ENCODE measurements at places on chromosomes 6 and 20.

- DNase-seq: no peak
Observed at GRCh38 chr6:3013486-3013885, 13.8 kb downstream of the NQO2 start.

- DNase-seq: no peak
Observed at GRCh38 chr6:132750455-132751248, 7.1 kb downstream of the VNN2 start.

- DNase-seq: peak; percentile 46
Observed at GRCh38 chr20:11216451-11217314, 542.9 kb upstream of the JAG1 start.

- DNase-seq: no peak
Observed at GRCh38 chr6:110876806-110877564, 2.4 kb downstream of the AMD1 start.

GRCh38 chr6:87789198-87789899 is 87.3 kb upstream of the AKIRIN2 start:
- peak; percentile 30 for DNase-seq

- no peak for DNase-seq
Observed at GRCh38 chr20:16689906-16690305, 39.9 kb upstream of the SNRPB2 start.

DNA sequence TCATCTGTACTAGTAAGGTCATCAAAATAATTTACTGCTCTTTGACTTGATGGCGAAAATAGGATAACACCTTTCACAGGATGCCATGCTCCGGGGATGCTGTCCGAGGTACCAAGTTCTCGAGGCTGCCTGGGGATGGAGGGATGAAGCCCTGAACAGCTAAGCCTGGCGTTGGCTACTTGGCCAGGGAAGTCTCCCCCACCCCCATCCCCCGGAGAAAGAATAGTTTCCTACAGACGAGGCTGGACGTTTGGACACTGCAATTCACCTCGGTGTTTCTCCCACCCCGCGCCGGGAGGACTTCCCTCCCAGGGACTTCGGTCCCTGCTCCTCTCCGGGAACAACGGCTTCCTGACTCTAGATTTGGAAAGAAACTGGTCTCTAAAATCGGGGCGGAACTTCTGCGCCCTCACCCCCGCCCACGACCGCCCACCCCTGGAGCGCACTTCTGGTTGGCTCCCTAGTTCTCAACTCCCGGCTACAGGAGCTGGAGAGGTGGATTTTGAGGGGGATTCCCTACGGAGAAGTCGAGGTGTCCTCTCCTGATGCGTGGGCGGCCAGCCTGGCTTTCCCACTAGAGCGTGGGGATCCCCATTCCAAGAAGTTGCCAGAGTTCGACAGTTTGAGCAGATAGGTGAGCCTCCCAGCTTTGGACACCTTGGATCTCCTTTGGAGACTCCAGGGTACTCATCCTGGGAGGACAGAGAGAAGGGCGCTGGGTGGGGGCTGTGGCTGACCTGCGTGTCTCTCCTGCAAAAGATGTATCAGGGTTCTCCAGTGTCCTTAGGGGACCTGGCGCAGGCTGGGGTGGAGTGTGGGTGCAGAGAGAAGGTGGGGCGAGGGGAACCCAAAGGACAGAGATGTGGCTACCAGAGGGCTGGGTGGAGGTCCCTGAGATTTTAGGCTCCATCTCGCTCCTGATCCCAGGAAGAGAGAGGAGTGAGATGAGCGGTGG is 1.1 kb downstream of the PCSK2 start:
- peak; percentile 75 for DNase-seq

DNA sequence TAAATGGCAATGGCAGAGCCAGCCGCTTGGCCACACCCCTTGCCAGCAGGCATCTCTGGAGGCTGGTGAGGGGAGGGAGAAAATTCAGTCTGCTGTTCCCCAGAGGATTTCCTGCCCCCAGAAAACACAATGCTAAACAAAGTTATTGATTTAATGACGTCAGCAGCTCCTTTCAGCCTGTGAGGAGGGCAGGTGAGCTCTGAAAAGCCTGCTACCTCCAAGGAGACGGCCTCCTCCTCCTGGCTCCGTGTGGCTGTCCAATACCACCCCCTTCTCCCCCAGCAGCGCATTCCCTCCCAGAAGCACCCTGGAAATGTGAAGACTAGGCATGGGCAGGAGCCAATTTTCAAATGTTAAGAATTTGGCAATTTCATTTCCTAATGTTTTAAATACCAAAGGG is 393.1 kb downstream of the ZFAND3 start:
- peak; percentile 99 for DNase-seq

GRCh38 chr6:89308525-89309395 is 6.3 kb downstream of the GABRR2 start:
- no peak for DNase-seq

- peak; percentile 76 for DNase-seq
Observed at GRCh38 chr6:124200661-124201060, 397.0 kb downstream of the NKAIN2 start.

DNA sequence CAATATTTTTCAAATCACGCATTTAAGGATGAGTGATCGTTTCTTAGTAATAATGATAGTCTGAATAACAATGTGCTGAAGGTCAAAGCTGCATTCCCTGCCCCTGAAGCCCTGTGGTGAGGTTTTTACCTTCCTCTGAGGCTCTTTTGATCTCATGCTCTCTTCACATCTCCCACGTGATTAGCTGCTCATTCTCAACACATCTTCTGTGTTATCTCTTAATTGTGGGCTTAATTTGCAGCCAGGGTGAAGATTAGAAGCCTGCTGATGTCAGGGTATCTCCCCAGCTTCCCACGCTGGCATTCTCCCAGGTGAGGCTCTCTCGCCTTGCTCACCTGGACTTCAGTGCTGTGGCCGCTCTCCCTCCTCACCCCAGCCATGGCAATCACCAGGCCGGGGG is 109.7 kb upstream of the FOXQ1 start:
- no peak for DNase-seq

DNA sequence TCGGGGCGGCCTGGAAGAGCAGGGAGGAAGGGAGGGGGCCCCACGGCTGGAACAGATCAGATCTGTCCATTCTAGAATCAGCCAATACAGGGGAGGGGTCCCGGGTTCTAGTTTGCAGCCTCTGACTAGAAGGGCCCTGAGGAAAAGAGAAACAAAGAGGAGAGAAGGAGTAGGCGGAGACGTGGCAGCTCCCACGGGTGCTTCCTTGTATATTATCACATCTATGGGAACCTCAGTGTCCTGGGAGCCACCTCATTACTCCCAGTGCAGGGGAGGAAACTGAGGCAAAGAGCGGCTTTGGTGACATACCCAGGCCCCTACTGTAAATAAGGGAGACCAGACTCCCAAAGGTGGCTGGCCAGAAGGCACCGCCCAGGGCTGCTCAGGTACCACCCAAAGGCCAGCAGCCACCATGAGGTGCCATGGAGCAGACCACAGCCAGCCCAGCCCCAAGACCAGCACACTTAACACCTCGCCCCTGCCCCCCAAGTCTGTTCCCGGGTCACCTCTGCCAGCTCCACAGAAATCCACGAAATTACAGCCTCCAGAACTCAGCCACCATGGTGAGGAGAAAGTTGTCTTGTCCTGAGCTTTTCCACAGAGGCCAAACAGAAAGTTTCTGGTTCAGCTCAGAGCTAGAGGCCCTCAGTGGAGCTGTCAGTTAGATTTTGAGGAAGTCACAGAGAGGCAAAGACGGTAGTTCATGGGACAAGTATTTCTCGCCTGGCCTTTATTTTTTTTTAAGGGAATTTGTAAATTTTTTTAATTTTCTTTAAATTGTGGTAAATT is 2.1 kb downstream of the ZC3H12D start:
- DNase-seq: no peak

DNA sequence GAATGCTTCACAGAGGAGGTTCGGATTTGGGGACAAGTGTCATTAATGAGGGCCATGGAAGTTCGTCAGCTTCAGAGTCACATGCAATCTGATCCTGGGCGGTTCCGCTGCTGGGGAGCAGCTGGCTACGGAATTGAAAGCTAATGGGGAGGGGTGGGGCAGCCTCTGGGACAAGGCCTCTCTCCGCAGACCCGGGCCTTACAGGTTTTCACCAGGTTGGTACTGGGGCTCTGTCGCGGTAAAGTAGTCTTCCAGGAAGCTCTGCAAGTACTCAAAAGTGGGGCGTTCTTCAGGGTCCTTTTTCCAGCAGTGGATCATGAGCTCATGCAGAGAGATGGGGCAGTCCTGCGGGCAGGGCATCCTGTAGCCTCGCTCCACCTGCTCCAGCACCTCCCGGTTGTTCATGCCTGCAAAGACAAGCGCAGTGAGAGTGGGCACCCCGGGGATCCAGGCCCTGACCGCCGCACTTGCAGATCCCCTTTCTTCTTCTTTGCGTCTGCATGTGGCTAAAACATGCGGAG is 55.9 kb upstream of the TRAF3IP2 start:
- no peak for DNase-seq

DNA sequence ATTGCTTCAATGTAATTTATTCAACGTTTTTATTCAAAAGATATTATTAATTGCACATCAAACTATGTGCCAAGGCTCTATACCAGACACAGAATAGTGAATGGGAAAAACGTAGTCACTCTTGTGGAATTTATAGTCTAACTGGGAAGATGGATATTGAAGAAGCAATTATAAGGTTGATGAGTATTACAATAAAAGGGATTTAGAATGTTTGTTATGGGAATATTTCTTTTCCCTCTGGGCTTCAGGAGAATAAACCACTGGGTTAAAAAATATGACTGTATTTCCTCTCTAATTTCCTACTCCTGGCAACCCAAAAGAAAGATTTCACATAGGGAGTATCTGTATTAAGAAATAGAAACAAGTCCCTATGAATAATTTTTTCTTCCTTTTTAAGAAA is 25.1 kb upstream of the UTRN start:
- no peak for DNase-seq

DNA sequence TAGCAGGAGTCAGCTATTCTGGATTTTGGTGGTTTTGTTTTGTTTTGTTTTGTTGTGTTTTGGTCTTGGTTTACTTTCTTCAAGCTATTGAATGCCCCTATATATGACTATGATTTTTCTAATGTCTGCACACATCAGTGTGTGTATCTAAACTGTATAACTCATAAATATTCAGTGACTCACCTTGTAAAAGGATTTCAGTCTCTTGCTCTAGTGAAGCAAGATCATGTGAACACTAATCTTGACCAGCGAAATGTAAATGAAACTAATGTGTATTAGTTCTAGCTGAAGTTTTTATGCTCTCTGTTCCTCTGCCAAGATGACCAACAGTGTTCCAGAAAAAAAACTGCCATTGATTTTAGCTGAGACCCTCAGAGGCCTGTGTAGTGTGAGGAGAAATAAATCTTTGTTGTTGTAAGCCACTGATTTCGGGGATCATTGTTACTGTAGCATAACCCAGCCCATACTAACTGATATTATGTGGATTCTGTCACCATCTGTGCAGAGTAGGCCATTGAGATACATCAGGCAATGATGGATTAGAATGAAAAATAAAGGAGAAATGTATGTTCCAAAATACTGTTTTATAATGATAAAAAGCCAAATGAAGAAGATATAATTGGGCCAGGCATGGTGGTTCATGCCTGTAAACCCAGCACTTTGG is 11.5 kb upstream of the BTBD9 start:
- DNase-seq: no peak
